ENCODE measurements at places on chromosomes 3 and 15. TPM values are rescaled to one million over a fixed set of nuclear protein-coding genes. Genes with fewer than 3 reads are reported as not detected.

GRCh38 chr3:152200476-152201420 lies 68.0 kb upstream of the MBNL1 start:
- no peak for DNase-seq

GRCh38 chr3:117355566-117355965 lies 646.0 kb downstream of the TUSC7 start:
- no peak for DNase-seq

GRCh38 chr15:59039225-59039624 lies 51.8 kb downstream of the RNF111 start:
- DNase-seq: no peak

The CNBP gene
- total RNA-seq: 215 TPM

The ZNF502 gene
- total RNA-seq: 4.0 TPM

Measured in osteoblast (primary cell).